Naive thymus-derived CD4-positive, alpha-beta T cell (primary cell): ENCODE measurements at places on chromosomes 2 and 18. TPM values are rescaled to one million over a fixed set of nuclear protein-coding genes. Genes with fewer than 3 reads are reported as not detected.
A peak's percentile ranks its signal among the peaks of the same experiment; 100 is the strongest.

Gene KCTD1
- 2.4 TPM for total RNA-seq

Gene SF3B6
- total RNA-seq: 42.4 TPM

- peaks cover 10% of the 10 kb centered on the region for H3K4me1 ChIP-seq
- peaks cover 4% of the 10 kb centered on the region for H3K36me3 ChIP-seq
- no peak for DNase-seq
- no peaks in the 10 kb centered on the region for H3K27me3 ChIP-seq
- H3K4me3 ChIP-seq: peak overlapping the region; percentile 8
Measured at GRCh38 chr2:238438856-238439849, 12.4 kb downstream of the ASB1 start.

- H3K27ac ChIP-seq: no peak overlapping the region
- H3K36me3 ChIP-seq: no peaks in the 10 kb centered on the region
- no peaks in the 10 kb centered on the region for H3K4me1 ChIP-seq
Measured at GRCh38 chr18:40313030-40313642, 1641.9 kb upstream of the PIK3C3 start.

DNA sequence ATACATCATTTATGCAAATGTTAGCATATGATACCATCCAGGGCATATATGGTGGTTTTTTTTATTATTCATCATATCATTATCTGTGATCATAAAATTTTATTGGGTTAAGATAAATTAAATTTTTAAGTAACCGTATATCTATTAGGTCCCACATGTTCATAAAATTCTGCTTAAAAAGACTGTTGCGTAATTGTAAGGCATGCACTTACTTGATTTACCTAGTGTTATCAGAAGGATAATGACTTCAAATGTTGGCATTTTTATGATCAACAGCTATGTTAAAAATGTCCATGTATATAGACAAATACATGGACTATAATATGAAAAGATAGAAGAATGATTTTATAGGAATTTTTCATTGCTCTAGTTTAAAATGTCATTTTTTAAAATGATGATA lies 1625.5 kb upstream of the CELF4 start:
- DNase-seq: no peak
- H3K4me3 ChIP-seq: no peak overlapping the region
- H3K4me1 ChIP-seq: no peaks in the 10 kb centered on the region
- no peaks in the 10 kb centered on the region for H3K36me3 ChIP-seq
- no peaks in the 10 kb centered on the region for H3K27me3 ChIP-seq

DNA sequence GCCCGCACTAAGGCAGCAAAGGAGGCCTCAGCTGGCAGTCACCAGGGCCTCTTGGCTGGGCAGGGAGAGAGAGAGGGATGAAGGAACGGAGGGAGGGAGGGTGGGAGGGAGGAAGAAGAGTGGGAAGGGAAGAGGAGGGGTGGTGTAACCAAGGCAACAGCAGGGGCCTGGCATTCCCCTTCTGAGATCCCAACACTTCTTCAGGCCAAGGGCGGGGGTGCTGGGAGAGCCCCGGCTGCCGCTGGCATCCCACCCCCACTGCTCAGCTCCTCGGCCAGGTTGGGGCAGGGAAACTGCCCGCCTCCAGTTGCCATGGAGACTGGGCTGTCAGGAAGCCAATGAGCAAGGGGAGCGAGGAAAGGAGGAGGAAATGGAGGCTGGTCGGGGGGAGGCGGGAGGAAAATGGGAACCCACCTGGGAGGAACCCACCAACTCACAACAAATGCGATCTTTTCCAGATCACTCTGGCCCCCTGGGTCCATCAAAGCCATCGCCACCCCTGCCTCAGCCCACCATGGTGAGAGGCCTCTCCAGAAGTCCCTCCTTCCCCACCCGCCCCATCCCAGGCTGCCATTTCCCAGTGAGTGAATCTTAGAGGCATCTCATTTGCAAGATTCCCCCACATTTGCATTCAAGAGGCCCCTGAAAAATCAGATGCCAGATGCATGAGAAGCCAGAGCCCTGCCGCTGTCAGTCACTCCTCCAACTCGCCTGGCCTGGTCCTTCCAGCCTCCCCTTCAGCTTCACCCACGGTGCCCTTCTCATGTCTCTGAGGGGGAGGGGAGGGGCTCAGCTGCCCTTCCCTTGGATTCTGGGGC lies 12.4 kb downstream of the SH2D6 start:
- H3K36me3 ChIP-seq: no peaks in the 10 kb centered on the region
- DNase-seq: no peak
- no peaks in the 10 kb centered on the region for H3K27me3 ChIP-seq

GRCh38 chr18:69580107-69580506 lies 179.4 kb downstream of the DOK6 start:
- H3K36me3 ChIP-seq: no peaks in the 10 kb centered on the region
- no peaks in the 10 kb centered on the region for H3K27me3 ChIP-seq
- peaks cover 3% of the 10 kb centered on the region for H3K4me1 ChIP-seq
- no peak overlapping the region for H3K27ac ChIP-seq

- no peaks in the 10 kb centered on the region for H3K4me1 ChIP-seq
- no peak overlapping the region for H3K4me3 ChIP-seq
- H3K27me3 ChIP-seq: no peaks in the 10 kb centered on the region
Measured at GRCh38 chr2:86476092-86476491, 34.9 kb downstream of the KDM3A start.

GRCh38 chr2:235745597-235745996 lies 251.8 kb downstream of the AGAP1 start:
- no peak overlapping the region for H3K27ac ChIP-seq
- no peak for DNase-seq
- no peaks in the 10 kb centered on the region for H3K4me1 ChIP-seq

DNA sequence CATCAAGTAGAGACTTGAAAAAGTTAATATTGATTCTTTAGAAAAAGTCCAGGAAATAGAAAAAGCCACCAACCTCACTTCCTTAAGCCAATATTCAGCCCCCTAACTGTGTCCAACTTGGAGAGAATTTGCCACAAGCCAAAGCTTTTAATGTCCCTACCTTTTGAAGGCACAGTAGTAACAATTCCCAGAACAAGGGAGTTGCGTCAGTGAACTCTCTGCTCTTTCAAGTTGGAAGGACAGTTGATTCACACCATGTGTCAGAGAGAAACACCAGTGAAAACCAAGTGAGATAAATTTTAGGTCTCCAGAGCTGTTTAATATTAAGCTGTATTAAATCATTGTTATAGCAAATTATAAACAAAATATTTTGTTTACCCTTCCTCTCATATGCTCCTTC lies 66.1 kb downstream of the EXOC6B start:
- no peaks in the 10 kb centered on the region for H3K27me3 ChIP-seq
- no peaks in the 10 kb centered on the region for H3K4me1 ChIP-seq
- DNase-seq: no peak
- no peak overlapping the region for H3K4me3 ChIP-seq

DNA sequence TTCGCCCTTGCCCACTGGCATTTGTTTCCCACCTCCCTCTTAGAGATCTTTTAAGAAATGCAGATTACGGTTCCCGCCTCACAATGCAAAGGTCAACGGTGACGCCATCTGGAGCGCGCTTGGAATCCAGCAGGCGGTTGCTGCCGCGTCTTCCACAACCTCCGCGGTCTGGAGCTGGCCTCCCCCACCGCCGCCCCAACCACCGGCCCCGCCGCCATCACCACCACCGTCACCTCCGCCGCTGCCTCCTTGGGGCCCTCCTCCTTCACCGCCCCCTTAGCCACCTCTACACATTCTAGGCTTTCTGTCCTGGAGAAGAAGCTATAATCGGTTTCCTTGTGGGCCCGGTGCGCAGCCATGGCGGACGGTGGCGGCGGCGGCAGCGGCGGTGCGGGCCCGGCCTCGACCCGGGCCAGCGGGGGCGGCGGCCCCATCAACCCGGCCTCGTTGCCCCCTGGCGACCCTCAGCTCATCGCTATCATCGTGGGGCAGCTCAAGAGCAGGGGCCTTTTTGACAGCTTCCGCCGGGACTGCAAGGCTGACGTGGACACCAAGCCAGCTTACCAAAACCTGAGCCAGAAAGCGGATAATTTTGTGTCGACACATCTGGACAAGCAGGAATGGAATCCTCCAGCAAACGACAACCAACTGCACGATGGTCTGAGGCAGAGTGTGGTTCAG lies at the start of gene BOD1L2:
TSS of gene BOD1L2 (plus strand) at position 132 of the 681 bp plus-strand sequence. CDS start at position 358, 226 bp downstream.
- H3K27ac ChIP-seq: no peak within 1 kb of the TSS
- no peak for DNase-seq
- H3K4me1 ChIP-seq: no peaks in the 10 kb centered on the region
- H3K4me3 ChIP-seq: no peak within 1 kb of the TSS
- no peaks in the 10 kb centered on the region for H3K27me3 ChIP-seq
- no peaks in the 10 kb centered on the region for H3K36me3 ChIP-seq

GRCh38 chr2:178895171-178895570 lies 87.9 kb upstream of the TTN start:
- H3K4me3 ChIP-seq: no peak overlapping the region
- H3K27me3 ChIP-seq: no peaks in the 10 kb centered on the region
- H3K27ac ChIP-seq: no peak overlapping the region
- DNase-seq: no peak
- H3K36me3 ChIP-seq: no peaks in the 10 kb centered on the region
- H3K4me1 ChIP-seq: no peaks in the 10 kb centered on the region

DNA sequence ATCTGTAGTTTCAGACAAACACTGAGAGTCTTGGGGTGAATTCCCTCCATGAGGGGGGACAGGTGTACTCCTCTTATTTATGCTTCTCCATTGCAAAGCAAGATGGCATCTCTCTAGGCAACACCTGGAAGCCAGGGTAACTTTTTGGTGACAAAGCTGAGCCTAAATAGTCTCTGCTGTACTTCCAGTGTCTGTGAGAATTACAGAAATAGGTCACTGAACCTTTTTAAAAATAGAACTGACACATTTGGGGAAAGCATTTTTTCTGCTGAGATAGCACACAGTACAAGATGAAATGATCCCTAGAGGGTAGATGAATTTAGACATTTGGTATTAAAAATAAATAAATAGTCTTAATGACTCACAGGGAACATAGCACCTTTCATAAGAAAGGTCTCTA lies 71.7 kb upstream of the SP3 start:
- no peaks in the 10 kb centered on the region for H3K36me3 ChIP-seq
- no peak overlapping the region for H3K27ac ChIP-seq
- no peak for DNase-seq
- peaks cover 5% of the 10 kb centered on the region for H3K4me1 ChIP-seq
- no peaks in the 10 kb centered on the region for H3K27me3 ChIP-seq
- no peak overlapping the region for H3K4me3 ChIP-seq
